ENCODE measurements at places on chromosomes 7 and 10.

DNA sequence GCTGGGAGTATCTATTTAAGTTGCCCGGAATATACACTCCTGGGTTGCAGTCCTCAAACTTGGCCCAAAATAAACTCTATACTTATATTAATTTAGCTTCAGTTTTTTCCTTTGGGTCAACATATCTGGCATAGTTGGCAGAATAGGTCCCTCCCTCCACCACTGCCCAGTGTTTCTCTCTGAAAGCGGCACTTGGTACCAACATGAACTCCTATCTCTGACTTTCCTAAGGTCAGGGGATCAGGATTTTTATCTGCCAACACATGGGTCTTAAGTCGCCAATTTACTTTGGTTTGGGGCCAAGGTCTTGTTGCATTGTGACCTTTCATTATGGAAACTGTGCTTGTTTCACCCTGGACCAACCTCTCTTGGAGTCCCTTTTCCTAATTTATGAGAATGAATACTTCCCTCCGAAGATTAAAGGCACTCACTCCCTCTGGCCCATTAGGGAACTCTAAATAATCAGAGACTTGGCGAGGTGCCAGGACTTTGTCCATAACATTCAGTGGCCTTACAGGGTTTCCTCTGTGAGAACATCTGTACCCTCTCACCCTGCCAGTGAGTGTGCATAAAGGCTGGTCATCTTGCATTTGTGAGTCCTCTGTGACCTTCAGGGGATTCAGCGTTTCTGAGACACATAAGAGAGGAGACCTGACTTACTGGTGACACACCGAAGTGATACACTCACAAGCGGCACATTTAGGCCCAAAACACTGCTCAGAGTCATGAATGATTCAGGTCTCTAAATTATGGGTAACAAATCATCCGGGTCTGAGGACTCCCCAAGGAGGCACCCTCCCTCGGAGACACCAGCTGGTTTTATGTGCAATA is 19.7 kb upstream of the FKBP9 start:
- no peak for DNase-seq

- DNase-seq, result no peak
Measured at GRCh38 chr10:30454744-30455510, 20.9 kb downstream of the MAP3K8 start.

DNA sequence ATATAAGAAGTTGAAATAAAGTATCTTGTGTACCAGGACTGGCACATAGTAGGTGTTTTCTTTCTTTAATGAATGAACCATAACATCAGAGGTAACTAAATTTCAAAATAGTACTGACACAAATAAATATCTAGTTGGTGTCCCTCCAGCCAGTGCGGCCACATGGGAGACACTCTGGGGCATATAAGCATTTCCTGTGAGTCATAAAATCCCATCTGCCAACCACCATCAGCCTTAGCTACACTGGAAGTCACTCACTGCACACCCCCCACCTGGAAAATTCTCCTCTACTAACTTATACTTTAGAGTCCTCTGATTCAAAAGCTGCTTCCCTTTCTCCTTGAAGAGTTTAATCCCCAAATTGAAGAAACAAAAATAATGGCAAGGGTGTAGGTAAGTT is 32.5 kb downstream of the DYDC1 start:
- no peak for DNase-seq

GRCh38 chr7:29609162-29610037 is 45.8 kb downstream of the PRR15 start:
- DNase-seq, result no peak

- DNase-seq, result no peak
Measured at GRCh38 chr10:76176166-76176550, 744.7 kb downstream of the LRMDA start.

DNA sequence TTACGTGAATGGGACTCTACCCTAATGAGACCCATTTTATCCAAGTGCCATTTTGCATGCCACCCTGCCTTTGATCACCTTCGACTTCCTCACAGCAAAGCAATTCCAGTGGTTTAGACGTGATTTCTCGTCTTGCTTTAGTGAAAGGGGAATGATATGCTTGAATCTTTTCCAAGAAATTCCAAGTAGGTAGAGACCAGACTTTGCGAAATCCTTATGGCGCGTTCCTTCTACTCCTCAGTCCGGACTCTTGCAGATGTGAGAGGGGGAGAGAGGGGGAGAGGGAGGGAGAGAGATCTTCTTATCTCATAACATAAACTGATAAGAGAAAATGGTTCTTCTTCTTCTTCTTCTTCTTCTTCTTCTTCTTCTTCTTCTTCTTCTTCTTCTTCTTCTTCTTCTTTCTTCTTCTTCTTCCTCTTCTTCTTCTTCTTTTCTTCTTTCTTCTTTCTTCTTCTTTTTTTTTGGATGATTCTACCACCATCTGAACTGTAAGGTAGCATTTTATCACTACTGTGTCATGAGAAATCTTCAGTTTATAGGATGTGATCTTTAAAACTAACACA is 883 bp downstream of the SPAG6 start:
- DNase-seq, result no peak

DNA sequence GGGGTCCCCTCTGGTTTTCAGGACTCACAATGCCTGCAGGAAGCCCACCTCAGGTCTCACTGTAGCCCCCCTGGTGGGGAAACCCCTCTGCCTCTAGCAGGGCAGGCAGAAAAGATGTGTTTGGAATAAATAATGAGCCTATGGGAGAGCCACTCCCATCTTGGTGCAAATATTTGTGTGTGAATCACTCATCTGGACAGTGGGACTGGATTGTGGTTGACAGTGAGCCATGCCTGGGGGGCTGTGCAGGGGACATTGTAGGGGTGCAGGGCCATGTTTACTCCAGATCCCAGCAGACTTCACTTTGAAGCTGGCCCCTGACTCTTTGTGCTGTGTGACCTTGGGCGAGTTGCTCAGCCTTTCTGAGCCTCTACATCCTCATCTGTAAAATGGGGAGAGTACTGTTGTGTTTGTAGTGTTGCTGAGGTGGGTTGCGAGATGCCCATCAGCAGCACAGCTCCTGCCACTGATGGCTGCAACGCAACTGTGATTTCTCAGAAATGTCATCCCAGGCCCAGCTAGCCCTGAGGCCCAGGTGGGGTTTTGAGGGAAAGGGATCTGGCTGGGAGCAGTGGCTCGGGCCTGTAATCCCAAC is 20.7 kb downstream of the GTF2IRD1 start:
- no peak for DNase-seq

GRCh38 chr7:27110186-27111031 is 7.9 kb upstream of the HOXA2 start:
- no peak for DNase-seq

DNA sequence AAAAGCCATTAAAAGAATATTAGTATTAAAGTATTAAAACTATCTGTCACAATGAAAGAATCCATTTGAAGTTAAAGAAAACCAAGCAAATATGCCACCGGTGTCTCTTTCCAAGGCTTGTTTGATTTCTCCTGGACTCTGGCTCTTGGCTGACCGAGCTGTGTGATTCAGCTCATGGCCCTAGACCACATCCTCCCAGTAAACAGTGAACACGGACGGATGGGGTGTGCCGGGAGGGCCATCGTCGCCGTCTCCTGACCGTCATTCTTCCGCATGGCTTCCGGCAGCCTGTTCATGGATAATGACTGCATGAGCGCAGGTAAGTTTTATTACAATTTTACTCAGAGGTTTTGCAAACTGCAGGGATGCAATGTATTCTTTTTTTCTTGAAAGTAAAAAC is 218.5 kb downstream of the DNAJB6 start:
- no peak for DNase-seq

- no peak for DNase-seq
Measured at GRCh38 chr10:78894841-78895195, 173.9 kb upstream of the ZMIZ1 start.

- DNase-seq, result no peak
Measured at GRCh38 chr7:22001345-22002004, 55.8 kb upstream of the CDCA7L start.

DNA sequence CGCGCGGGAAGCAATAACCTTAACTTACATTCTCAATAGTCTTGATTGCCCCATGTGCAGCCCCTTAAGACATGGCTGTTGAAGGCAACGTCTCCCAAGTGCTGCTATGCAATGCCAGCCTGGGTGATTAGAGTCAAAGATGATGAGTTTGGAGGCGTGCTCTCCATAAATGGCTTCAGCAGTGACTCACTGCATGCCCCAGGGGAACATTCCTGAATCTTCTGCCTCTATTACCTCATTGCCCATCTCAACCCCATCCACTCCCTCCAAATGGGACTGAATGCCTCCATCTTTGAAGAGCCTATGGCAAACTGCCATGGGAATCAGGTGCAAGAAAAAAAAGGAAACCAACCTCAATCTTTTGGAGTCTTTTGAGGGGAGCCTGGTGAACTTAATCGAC is 282.8 kb downstream of the SNX10 start:
- DNase-seq, result no peak
